HuH-7.5 (cell line): ENCODE measurements at places on chromosomes 3 and 15.

DNA sequence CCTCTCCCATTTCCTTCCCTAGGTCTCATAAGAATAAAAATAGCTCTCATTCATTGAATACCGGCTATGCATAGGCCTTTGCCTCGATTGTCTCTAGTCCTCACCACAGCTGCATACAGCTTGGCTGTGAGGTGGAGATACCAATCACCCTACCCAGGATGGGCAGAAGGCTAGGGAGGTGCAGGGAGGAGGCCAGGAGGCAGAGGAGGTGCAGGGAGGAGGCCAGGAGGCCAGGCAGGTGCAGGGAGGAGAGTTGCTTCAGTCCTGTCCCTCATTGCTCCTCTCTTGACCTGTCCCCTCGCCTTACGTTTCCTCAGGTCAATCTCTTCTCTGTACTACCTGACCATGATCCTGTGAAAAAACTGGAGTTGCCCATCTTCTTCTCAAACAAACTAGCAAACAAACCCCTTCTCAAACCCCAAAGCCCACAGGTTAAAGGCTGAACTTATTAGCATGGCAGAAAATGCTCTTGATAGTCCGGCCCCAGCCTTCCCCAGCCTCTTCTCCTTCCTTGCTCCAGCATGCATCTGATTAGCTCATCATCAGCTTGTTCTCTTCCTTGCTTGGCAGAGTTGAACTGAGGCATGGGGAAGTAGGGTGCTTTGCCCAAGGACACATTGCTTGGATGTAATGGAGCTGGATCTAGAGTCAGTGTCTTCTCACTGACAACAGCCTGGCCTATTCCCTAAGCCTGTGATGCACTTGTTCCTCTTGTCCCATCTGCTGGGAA, 15.8 kb downstream of the PODXL2 start:
- no peak for DNase-seq

DNA sequence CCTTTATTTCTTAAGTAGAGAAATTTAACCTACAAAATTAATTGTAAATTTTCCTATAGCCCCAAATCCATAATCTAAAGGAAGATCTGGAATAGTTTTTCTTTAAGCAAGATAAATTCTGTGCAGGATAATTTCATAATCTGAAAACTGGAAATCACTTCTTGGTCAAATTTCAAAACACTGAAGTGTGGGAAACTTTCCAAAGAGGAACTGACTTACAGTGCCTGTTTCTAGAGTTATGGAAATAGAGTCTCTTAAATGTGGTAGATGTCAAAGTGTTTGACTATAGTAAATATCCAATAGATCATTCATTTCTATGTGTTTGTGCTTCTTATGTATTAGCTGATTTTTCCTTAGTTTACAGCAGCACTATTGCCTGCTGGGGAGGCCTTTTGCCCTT, 1.6 kb upstream of the P2RY13 start:
- DNase-seq: no peak

- no peak for DNase-seq
Observed at GRCh38 chr15:58777107-58777506, 6.0 kb downstream of the MINDY2 start.

GRCh38 chr3:43106293-43106628, 382 bp upstream of the POMGNT2 start:
- DNase-seq: peak; percentile 58

- DNase-seq: no peak
Observed at GRCh38 chr15:72318408-72318942, 1.5 kb downstream of the CELF6 start.

- DNase-seq: no peak
Observed at GRCh38 chr3:140359233-140359995, 318.4 kb upstream of the TRIM42 start.

GRCh38 chr3:135325726-135326235, 530.7 kb downstream of the EPHB1 start:
- DNase-seq: no peak

GRCh38 chr3:186909078-186909853, 21.1 kb upstream of the ST6GAL1 start:
- DNase-seq: no peak

- DNase-seq: no peak
Observed at GRCh38 chr3:72289692-72290071, 504.7 kb upstream of the PROK2 start.

- no peak for DNase-seq
Observed at GRCh38 chr3:43417133-43417532, 130.8 kb downstream of the SNRK start.

- DNase-seq: no peak
Observed at GRCh38 chr15:95226835-95227234, 995.5 kb downstream of the MCTP2 start.

DNA sequence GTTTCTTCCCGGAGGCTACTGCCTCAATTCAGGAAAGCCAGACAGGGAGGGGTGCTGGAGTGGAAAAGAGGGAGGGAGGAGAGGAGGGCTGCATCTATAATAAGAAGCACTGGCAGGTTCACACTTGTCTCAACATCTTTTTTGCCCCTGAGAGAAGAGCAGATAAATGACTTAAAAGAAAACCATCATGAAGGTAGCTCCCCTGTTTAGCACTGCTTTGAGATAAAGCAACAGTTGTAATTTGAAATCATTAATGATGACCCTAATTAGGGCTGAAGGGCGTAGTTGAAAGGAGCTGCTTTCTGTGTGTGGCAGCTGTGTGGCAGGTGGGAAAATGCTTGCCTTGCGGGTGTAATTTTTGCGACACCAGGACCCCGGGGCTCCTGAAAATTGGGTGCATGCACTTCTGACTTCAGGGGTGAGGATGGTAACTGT, 222.8 kb upstream of the IL12A start:
- no peak for DNase-seq

GRCh38 chr3:182606905-182607504, 186.3 kb upstream of the ATP11B start:
- no peak for DNase-seq

DNA sequence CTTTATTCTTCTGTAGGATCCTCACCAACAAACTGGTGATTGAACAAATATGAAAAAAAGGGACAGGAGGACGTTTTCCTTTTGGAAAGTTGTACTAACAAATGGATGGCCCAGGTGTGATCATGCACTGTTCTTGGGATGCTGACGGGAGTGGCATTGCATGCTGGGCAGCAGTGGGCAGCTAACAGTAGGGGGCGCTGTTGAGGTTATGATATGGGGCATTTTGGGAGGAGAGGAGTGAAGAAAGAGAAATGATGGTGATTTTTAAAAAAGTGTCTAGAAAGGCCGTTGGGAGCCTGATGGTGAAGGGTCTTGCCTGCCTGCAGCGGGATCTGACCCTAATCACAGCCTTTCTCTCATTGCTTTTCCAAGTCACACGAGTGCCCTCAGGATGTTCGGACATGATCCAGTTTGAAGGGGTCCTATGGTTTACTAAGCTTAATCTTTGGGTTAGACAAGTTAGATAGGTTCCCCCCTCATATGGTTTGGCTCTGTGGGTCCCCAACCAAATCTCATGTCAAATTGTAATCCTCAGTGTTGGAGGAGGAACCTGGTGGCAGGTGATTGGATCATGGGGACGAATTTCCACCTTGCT, 46.2 kb upstream of the PRTG start:
- DNase-seq: peak; percentile 22

DNA sequence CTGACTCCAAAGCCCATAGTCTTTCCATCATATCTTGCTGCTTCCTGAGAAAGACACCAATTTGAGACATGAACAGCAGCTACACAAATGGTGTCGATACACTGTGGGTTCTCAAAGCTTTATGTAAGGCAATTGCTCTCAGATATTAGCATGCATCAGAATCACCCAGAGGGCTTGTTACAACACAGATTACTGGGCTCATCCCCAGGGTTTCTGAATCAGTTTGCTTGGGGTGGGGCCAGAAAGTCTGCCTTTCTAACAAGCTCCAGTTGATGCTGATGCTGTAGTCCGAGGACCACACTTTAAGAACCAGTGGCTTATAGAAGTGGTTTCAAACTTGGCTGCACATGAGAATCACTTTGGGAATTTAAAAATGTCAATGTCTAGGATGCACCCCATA, 86.5 kb downstream of the SEMA6D start:
- DNase-seq: no peak

DNA sequence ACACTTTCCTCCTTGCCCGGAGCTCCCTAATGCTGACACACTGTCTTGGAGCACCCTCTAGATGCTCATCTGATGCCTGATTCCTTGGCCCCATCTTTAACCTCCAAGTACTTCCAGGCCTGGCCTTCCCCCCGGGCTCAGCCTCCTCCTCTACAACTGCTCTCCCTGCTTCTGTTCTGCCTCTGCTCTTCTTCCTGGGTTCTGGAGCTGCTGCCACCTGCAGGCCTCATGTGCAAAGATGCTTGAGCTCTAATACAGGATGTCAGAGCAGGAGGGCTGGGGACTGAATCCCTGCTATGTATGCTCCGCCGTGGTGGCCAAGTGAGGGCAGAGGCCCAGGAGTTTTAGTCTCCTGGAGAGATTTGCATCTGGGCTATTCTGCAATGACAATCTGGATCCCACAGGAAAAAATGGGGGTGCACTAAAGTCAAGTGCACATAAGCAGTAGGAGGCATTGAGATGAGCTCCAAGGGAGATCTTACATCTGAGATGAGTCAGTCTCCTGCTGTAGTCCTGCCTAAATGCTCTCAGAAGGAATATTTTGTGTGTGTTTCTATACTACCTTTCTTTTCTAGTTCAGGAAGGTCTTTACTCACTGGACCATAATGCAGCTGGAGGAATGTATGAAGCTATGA, 296.3 kb downstream of the UACA start:
- peak; percentile 82 for DNase-seq

- DNase-seq: no peak
Observed at GRCh38 chr15:56146756-56147155, 96.9 kb downstream of the RFX7 start.

DNA sequence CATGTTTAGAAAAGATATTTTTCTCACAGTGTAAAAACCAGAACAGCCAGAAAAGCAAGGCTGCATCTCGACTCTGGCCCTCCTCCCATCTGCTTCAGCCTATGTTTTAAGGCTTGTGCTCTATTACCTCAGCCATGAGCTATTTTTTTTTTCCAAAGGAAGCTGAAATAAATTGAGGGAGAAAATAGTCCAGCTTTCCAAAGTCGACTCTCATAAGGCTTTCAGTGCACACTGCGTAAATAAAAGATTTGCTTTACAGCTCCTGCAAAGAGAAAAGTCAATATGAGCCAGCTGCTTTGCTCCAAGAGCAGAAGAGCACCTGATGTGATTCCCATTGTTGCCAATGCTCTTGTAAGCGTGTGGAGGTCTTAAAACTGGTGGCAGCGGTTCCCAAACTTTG, 26.7 kb downstream of the SCG3 start:
- no peak for DNase-seq

GRCh38 chr3:189398656-189399055, 226.9 kb downstream of the TPRG1 start:
- no peak for DNase-seq
